Stimulated activated CD8-positive, alpha-beta memory T cell treated with anti-CD3 and anti-CD28 coated beads, Interleukin-15, amount 100 ng/mL, for 24 hours (primary cell): ENCODE measurements at places on chromosomes 11 and 22.

- DNase-seq, result no peak
Observed at GRCh38 chr22:27752771-27753170, 48.8 kb downstream of the MN1 start.

- DNase-seq, result no peak
Observed at GRCh38 chr11:41110527-41110926, 348.9 kb downstream of the LRRC4C start.

DNA sequence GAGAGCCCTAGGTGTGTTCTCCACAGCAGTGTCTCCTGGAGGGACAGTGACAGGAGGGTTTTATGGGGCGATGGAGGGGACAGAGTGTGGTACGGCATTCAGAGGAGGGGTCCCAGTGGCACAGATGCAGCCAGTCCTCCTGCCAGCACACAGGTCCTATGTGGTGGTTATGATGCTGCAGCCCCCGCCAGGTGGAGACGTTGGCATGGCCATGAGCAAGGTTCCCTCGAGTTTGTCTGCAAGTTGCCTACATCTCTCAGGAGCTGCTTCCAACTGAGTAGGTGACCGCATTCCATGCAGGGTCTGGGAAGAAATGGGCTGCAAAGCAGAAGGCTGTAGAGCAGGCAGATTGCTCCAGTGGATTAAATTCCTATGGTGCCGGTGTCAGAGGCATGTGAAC is 646.0 kb downstream of the TBC1D22A start:
- no peak for DNase-seq

DNA sequence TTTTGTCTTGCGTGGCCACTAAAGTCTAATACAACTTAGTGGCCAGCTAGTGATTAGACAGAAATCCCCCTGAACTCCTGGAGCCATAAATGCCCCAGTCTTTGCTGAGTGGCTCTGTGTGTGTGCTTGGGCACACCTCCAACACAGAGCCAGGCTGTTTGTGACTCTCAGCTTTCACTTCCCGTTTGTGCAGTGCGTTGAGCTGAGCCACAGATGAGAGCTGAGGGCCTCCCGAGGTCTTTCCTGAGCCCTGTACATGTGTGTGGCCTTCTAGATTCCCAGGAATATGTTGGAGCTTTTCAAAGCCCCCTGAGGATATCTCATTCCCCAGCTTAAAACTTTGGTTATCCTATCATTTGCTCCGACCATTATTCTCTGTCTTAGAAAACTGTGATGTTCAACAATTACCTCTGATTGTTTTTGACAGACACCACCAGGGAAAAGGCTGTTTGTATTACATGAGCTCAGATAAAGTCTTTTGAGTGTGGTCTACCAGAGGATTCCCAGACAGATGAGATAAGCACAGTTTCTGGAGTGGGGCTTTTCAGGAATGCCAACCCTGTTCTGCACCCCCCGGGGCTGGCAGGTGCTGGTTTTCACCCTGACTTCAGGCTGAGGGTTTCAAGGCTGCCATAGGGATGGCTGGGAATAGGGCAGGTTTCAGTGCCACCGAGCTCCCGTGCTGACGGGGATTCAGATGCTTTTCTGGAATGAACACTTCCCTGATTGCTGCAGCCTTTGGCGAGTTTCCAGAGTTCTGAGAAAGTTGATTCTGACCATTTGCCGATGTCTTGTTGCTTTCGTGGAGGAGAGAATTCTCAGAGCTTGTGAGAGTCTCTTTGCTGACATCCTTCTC is 23.8 kb downstream of the IGHMBP2 start:
- no peak for DNase-seq

GRCh38 chr11:126149759-126150625 is 61.5 kb downstream of the RPUSD4 start:
- no peak for DNase-seq

DNA sequence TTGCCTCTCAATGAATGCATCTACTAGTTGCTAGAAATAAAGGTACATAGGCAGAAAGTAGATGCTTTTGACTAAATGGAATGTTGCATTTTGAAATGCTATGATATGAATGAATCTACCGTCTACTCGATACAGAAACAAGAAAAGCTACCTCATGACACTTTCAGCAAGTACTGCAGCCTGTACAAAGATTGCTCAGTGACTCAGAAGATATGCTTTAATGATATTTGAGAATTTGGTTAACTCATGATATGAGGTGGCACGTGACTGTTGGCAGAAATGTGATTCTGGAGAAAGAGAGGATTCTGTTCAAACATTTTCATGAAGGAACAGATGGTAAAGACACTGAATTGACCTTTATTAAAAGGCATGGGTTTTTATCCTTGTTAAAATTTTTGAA is 76.0 kb downstream of the HSD17B12 start:
- DNase-seq, result no peak

DNA sequence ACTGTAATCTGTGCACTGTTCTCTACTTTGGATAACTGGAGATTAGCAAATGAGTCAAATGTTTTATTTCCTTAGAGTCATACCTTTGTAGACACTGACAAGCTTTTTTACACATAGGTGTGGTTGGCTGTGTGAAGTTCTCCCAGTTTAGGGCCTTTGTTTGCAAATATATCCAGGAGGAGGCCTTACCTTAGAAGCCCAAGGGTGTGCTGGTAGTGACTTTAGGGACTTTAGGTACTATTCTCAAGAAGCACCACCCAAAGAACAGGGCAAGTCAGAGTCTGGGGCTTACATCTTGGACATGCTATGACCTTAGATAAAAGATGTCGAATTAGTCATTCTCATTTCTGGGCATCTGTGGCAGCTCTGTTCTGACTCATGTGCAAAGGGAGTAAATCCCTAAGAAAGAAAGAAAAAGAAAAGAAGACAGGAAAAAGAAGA is 4.8 kb upstream of the FAR1 start:
- no peak for DNase-seq

DNA sequence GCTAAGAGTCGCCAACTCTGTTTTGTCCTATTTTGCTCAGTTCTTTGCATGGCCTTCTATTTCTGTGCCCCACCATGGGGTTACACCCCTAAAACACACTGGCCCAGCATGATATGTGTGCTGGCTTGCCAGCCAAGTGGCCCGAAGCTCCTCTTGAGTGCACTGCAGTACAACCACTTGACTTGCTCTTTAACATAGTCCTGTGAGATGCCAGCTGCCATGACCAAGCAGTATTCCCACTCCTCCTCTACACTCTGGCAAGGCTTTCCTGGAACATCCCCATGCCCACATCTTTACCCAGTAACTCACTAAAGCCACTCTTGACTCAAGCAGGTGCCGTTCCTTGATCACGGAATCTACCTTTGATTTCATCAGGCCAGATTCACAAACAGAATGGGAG is 102.9 kb upstream of the GAL start:
- DNase-seq, result no peak

DNA sequence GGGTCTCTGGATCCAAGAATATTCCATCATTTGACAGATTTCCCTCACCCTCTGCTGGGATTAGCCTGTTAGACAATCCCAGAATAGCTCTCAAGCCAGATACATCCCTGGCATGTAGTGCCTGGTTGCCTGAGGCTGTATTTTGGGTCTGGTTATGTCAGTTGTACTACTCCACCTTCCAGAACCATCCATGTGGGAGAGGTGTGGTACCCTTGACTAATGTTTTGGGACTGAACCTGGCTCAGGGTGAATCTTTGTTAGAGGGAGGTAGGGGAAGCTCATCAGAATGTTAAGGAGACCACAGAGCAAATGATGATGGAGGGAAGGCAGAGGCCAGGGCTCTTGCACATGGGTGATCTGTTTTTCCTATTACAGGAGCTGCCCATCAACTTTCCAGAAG is 5.2 kb downstream of the C11orf52 start:
- DNase-seq, result no peak

DNA sequence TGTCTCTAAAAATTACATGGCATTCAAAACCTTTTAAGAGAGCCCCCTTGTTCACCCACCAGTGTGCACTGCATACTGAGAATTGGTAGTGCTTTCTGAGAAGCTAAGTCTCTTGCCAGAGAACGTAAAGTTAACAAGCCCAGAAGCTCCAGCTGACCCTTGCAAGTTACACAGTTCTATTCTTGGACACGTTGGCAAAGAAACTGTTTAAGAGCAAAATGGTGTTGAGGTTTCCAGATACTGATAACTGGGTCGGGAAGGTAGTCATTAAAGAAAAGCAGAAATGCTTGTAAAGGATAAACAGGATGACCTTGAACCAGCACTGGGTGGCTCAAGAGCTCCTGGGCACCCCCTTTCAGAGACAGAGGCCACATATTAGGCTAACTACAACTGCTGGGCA is 284.8 kb downstream of the CADM1 start:
- no peak for DNase-seq
